ENCODE measurements at places on chromosomes 3 and 15.

DNA sequence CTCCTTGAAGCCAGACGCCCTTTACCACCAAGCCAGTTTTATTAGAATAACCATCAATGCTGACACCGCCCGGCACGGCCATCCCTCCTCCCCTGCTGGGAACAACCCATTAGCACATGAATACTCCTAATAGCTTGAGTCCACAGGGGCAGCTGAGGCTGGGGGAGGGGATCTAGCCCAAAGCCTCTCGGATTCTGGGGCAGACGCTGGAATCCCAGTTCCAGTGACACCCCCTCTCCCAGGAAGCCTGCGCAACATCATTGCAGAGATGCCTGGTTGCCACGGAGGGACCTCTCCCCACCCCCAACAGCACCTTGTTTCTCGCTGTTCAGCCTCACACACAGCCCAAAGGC is 1.2 kb upstream of the LINGO1 start:
- DNase-seq, result no peak

- no peak for DNase-seq
Observed at GRCh38 chr15:72230197-72231065, 559 bp downstream of the PKM start.

DNA sequence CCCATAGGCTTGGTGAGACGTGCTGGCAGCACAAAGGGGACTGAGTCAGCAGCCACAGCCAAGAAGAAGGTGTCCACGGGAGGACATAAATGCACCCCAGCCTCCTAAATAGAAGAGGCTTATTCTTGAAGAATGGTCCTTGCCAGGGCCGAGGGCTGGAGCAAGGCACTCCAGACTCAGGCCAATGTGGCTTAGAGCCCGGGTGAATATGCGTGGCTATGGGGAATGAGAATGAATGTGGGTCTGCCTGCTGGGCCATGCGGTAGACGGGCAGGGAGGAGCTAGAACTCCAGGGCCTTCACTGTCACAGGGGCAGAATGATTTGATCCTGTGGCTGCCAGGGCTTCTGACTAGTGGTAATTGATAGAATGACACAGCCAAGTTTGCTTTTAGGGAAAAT is 34.0 kb downstream of the DHX30 start:
- no peak for DNase-seq

DNA sequence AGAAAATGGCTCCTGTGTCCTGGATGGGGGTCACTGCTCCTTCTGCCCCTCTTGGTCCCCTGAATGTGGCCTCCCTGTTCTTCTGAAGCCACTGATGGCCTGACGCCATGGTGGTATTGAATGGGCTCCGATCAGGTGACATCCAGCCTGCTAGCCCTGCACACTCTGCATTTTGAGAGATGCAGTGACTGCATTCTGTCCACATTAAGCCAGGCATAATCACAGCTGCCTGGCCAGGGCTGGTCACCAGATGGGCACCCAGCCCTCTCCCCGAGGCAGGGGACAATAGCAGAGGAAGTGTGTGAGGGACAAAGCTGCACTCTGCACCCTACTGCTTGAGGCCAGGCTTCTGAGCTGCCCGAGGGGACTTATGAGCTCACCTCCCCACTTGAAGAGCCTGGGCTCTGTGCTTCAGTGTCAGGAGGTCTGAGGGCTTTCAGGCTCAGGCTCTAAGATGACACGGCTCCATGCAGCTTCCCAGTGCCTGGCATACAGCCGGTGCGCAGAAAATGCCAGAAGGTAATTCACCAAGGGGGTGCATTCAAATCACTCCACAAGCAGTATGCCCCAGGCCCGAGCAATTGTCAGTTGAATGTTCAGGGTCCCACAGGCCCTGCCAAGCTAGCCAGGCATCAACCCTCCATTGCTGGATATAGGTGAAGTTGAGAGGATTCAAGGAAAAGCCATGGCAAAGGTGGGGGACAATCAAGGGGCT is 56.8 kb downstream of the WNT7A start:
- DNase-seq, result no peak

GRCh38 chr3:188465311-188465710 is 311.4 kb downstream of the LPP start:
- no peak for DNase-seq

- DNase-seq, result no peak
Observed at GRCh38 chr3:37096975-37097374, 77.4 kb downstream of the LRRFIP2 start.

- DNase-seq, result no peak
Observed at GRCh38 chr15:82568986-82569385, 28.7 kb upstream of the RPS17 start.

DNA sequence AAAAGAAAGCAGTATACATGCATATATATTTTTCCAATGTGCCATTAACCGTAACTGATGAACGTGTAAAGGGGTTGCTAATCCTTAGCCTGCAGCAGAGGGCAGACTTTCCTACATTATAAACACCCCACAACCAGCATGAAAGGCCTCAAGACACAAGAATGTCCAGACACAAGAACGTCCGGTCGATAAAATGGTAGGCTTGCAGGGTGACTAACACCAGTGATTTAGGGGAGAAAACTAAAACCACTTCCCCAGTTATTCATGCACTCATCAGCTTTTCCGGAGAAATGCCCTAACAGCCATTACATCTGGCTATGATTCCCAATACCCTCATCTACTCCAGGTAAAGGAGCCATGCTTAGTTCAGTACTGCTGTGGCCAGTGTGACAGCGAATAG is 57.4 kb downstream of the LRTM1 start:
- DNase-seq, result no peak

DNA sequence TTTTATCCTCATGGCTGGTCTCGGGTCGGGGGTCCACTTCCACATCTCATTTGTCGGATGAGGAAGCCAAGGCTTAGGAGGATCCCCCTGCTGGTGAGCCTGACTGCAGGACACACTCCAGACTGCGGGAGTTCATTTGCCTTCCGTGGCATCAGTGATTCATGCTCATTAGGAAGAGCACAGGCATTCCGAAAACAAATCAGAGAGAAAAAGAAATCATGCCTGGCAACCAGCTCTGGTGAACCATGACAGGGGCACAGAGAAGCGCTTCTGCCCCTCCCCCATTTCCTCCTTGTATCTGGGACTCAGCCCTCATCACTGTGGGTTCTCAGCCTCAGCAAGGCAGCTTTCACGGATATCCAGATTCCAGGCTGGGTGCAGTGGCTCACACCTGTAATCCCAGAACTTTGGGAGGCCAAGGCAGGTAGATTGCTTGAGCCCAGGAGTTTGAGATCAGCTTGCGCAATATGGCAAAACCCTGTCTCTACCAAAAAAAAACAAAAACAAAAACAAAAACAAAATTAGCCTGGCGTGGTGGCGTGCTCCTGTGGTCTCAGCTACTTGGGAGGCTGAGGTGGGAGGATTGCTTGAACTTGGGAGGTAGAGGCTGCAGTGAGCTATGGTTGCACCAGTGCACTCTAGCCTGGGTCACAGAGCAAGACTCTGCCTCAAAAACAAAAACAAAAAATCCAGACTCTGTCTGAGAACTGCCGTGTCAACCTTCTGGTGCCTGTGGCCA is 28.4 kb downstream of the IRAK2 start:
- DNase-seq, result no peak

DNA sequence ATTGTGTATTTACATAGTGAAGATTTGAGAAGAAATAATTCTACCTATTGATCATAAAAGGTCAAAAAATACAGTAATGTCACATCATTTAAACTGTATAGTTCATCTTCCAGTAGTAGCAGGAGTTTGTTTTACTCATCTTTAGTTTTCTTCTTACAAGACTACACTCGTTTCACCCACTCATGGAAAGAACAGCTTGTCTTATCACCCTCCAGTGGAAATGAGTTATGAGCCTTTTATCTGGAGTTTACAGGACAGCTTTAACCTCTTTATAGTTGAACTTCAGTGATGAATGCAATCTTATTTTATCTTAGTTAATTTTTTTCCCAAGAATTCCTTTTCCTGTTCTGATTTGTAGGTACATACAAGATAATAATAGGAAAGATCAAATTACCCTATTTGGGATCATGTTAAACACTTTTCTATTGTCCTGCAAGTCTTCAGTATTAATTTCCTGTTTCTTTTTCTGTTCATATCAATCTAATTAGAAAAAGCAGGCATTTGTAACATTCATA is 36.8 kb downstream of the RBMS3 start:
- no peak for DNase-seq

GRCh38 chr3:154236331-154236730 is 88.0 kb downstream of the DHX36 start:
- DNase-seq, result no peak

DNA sequence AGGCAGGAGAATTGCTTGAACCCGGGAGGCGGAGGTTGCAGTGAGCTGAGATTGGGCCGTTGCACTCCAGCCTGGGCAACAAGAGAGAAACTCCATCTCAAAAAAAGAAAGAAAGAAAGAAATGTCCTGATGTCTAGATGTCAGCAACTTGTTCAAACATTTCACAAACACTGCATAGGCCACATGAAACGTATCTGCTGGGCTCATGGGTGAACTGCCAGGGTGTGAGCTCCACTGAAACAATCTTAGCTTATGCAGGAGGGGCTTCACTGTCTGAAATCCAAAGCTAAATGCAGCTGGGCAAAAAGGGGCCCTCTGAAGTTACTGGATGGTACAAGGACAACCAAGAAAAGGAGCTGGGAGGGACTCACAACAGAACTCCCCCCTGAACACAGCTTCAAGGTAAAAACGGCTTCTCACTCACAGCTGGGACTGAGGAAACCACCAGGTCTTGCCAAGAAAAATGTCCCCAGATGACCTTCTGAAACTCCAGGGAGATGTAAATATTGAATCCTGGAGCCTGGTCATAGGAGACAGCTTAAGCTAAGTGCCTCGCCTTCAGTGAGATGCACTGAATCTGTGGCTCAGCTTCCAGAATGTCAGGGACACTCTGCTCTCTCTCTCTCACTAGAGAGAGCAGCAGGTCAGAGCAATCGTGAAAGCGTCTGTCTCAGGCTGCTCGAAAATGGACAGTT is 31.9 kb downstream of the SEC61A1 start:
- no peak for DNase-seq

DNA sequence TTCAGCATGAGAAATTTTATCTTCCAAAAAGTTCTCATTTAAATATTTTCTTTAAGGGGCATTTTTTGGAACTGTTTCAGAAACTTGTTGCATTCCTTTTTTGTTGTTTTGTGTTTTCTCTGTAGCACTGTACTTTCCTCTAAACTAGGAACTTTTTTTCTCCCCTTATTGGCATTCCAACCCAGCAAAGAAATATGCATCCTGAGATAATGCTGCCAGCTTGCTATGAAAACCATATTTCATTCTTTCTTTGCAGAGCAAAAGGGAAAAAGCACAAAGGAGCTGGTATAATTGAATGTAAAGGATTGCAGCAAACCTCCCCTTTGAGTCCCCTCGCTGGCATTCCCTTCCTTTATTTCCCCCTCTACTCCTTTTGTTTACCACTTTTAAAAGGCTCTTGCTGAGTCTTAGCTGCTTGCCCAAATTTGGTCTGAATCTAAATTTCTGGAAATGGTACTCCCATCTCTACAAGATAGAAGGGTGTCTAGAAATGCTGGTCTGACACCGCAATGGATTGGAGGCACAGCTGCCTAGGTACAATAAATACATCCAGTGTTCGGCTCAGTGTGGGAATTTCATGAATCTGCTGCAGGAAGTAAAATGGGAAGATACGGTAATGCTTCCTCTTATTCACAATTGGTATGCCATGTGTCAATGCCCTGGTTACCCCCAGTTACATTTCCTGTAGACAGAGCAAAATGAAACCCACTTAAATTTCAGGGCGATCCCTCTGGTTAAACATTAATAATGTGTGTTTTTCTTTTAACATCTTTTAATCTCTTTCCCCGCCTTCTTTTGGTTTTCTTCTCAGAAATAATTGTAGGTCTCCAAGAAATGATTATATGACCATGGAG is 156.6 kb downstream of the MEIS2 start:
- DNase-seq, result no peak

- DNase-seq, result no peak
Observed at GRCh38 chr15:50350621-50351020, 4.4 kb downstream of the GABPB1 start.

DNA sequence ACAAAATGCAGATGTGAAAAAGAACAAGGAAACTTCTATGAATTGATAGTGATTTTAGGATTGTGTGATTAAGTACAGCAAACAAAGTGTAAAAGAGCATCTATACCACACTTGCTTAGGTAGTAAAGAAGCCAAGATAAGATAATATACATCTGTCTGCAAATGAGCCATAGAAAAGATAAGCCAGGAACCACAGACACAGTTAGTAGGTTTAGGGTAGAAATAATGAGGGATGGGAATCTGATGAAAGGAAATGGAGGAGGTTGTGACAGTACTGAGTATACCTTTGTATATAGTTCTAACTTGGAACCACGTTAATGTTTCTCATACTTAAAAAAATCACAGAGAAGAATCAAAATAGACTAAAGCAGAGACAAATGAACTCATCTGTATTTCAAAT is 54.0 kb downstream of the TCF12 start:
- no peak for DNase-seq

DNA sequence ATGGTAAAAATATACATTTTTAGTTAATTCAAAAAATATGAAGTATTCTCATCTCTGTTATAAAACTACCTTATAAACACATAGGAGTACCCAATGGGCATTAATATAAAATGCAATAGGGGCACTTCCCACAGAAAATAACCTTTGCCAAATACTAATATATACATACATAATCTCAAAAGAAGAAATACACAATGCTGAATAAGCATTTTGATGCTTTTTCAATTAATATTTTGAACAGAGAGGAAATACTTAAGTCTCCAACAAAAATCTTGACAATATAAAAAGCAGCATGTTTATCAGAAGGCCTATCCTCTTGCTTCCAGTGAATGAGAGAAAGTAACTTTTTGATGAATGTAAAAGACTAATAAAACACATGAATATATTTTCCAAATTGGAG is 110.7 kb downstream of the ROBO1 start:
- no peak for DNase-seq

DNA sequence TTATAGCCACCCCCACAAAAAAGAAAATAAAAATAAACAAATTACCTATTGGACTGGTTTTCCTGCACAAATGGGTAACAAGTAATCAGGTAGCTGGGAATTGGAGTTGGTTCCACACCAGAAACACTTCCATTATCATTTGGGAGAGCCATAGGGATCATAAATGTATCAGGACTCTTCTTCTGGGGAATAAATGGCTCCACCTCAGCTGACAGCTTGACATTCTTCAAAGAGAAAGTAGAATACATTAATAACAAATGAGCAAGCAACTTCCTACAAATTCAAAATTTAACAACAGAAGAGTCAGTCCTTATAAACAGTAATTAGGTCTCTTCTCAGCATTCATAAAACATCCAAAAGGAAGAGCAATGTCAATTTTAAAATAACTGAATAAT is 8.7 kb downstream of the SECISBP2L start:
- DNase-seq, result no peak

DNA sequence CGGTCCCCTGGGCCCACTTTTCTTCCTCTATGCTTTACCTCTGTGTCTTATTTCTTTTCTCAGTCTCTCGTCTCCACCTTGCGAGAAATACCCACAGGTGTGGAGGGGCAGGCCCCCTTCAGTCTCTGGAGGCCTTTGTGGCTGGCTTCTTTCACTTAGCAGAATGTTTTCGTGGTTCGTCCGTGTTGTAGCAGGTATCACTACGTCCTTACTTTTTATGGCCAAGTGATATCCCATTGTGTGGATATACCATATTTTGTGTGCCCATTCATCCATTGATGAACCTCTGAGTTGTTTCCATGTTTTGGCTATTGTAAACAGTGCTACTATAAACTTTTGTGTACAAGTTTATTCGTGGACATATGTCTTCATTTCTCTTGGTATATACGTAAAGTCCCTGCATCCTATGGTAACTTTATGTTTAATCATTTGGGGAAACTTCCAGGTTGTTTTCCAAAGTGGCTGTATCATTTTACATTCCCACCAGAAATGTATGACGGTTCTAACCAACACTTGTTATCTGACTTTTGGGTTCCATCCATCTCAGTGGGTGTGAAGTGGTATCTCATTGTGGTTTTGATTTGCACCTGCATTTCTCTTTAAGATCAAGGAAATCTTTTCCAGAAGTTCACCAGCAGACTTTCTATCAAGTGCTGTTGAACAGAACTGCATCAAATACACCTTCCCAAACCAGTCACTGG is 5.6 kb downstream of the PIGZ start:
- DNase-seq, result no peak

All from NCI-H187 treated with DMSO at 0.1 percent for 48 hours (cell line).